ENCODE measurements at places on chromosomes 7 and 10. TPM values are rescaled to one million over a fixed set of nuclear protein-coding genes. Genes with fewer than 3 reads are reported as not detected.

GRCh38 chr10:124010563-124011131, 82.8 kb downstream of the CHST15 start:
- no peak for DNase-seq

GRCh38 chr10:3192856-3193635, 20.5 kb upstream of the PITRM1 start:
- peak; percentile 64 for DNase-seq

DNA sequence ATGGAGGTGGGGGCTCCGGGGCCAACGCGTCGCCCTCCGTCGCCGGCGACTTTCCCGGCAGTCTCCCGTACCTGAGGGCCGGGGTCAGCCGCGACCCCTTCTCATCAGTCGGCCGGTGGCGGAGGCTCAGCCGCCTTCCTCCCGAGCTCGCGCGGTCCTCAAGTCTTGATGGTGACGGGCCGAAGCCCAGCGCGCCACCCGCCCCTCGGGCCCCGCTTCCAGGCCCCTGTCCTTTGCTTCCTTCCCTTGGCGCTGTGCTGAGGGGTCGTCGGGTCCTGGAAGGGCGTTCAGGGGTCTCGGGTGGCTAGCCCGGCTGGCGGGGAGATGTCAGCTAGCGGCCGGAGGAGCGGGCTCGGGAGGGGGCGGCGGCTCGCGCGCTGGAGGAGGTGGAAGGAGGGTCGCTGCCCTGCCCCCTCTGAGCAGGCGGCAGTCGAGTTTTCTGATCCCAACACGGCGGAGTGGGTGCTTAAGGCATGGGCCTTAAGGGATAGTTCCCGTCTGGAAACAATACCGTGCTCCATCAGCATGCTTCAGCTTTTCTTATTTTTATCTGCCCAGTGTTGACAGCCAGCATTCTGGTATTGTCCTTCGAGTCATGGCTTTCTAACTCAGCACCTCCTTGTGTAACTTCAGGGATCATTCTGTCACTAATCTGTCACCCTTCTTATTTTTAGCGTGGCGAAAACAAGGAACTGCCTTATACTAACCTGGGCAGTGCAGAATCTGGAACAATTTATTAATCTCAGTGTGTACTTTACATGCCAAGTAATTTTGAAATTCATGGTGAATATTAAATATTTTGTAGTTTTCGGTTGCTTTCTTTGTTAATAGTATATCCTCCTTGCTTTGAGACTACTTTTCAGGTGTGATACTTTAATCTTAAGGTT, 748 bp downstream of the PHTF2 start:
- DNase-seq, result peak; percentile 47

DNA sequence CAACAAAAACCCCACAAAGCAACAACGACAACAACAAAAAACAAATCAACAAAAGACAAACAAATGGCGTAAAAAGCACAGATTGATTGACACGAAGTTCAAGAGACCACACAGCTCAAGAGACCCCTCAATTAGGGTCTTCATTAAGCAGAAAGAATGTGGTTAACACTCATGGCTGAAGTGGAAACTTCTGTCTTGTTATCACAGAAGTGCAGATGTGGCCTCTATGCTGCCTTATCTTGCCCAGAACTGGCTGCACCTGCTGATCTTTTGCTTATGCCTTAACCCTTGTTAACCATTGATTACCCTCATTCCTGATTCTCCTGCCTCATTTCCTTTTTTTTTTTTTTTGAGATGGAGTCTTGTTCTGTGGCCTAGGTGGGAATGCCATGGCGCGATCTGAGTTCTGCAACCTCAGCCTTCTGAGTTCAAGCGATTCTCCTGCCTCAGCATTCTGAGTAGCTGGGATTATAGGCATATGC, 3.5 kb upstream of the DAGLB start:
- DNase-seq, result peak; percentile 84

DNA sequence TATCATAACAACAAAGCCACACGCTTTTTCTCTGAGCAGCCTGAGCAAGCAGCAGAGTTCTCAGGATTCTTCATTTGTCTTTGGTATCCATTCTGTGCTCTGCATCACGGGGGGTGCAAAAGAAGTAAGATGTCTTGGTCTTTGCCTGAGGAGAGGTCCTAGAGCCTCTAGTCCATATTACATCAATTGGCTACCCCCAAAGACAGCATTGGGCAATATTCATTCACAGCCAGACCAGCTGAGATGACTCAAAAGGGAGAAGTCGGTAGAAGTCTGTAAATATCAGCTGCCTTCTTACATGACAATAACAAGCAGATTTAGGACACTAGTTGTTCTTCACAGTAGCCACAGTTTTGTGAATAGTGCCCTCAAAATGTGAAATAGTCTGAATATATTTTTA, 66.6 kb downstream of the FZD1 start:
- DNase-seq, result no peak

WDR86 gene
- polyA plus RNA-seq, result 0.05 TPM

CHST15 gene
- 0.04 TPM for polyA plus RNA-seq

FAM204A gene
- polyA plus RNA-seq, result 44.3 TPM
